Right forelimb (tissue), 1 donor: ENCODE measurements at places on chromosomes 13 and 19.

GRCh38 chr13:22112956-22113745 lies 442.3 kb downstream of the FGF9 start:
- DNase-seq = no peak

DNA sequence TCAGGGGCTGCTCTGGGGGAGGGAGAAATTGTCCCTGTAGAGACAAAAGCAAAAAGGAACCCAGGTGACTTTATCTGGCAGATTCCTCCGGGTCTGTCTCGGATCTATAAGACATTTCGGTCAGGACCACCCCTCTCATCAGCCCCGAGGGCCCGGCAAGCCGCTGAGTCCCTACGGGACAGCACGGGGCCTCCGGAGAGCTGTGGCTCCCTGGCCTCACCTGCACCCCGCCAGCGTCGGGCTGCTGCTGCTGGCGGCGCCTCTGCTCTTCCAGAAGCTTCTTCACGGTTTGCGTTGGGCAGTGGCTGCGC lies 1.9 kb downstream of the NFKBID start:
- DNase-seq = no peak

- no peak for DNase-seq
Measured at GRCh38 chr19:2345794-2346663, 14.0 kb upstream of the TMPRSS9 start.

DNA sequence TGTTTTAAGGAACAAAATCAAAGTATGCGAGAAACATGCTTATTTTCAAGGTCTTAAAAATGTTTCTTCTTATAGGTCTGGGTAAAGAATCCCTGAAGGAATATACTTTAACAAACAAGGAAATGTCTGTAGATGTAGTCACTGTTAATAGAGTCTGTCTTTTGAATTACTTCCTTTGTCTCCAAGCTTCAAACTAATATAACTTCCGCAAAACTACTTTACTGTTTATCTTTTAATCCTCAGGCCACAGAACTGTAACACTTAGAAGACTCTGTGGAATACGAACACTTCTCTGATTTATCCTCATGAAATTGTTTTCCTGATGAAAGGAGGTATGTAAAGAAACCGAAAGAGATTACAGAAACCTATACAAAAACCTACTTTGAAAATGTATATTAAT lies 316.0 kb downstream of the PCDH9 start:
- no peak for DNase-seq

DNA sequence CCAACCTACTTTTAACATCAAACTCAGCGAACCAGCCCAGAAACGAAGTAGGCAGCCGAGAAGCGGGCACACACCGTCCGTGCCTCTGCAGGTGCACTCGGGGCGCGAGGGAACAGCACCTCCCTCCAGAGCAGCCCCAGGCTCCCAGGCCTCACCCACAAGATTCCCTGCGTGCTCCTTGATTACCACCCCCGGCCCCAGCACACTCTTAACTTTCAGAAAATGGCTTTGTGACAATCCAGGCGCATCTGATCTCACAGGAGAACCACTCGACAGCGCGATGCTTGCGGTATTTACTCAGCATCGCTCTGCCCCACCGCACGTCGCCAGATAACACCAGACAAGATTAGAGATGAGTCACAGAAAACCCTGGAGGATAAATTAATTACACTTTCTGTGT lies 134.9 kb upstream of the SPACA7 start:
- no peak for DNase-seq

GRCh38 chr19:1935484-1936208 lies 5.3 kb upstream of the CSNK1G2 start:
- DNase-seq = peak; percentile 54

- no peak for DNase-seq
Measured at GRCh38 chr13:65595916-65596315, 1634.2 kb downstream of the PCDH9 start.

DNA sequence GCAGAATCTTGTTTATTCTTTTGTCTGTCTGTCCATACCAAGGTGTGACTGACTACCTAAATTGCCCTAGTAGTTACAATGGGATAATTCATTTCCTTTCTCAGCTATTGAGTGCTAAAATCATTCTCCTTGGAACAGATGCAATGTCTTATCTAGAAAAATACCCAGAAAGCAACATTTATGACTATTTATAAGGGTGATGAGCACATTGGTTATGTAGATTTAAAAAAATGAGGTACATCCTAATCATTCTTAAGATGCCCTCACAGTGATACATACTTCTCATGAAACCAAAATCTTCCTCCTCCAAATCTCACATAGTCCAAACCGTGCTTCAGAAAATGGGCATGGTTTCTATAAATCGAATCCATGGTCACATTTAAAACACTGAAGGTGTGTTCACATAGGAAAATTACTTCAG lies 11.6 kb upstream of the UBE2L5 start:
- no peak for DNase-seq

GRCh38 chr19:2714531-2715269 lies 6.5 kb downstream of the DIRAS1 start:
- no peak for DNase-seq

DNA sequence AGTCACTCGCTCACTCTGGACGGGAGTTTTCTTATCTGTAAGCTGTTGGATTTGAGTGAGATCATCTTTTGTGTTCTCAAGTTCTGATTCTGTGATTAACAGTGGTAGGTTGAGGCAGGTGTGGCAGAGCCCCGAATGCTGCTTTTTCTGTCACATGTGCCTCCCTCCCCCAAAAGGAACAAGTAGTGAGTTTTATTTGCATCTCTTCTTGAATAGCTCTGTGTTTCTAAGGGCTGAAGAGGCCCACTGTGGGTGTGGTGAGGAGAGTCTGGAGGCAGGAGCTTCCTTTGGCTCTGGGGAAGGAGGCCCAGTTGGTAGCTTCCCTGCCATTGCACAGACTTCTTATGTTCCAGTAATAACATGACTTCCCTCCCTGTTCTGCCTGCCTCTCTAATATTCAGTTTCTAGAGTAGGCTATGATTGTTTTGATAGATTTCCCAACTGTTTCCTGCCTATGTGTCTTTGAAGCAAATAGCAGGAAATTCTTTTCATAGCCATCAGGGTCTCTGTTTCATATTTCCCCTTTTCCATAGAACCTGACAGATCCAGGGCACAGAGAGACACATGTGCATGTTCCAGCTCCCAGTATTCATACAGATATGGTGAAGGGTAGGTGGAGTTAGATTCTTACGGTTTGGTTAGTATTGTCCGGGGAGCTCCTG lies 23.9 kb upstream of the CXCL17 start:
- DNase-seq = no peak

DNA sequence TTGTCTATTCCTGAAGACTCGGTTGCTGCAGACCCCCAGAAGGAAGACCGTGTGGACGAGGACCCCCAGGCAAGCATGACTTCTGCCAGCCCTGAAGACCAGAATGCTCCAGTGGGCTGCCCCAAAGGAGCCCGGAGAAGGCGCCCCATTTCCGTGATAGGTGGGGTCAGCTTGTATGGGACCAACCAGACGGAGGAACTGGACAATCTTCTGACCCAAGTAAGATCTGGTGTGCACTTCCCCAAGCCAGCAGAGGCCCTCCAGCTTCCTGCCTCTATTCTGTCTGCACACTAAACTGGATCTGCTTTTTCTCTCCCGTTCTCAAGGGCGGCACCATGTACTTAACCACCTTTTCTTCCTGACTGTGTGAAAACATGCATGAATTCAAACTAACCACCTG lies 59.8 kb upstream of the C1QTNF9 start:
- no peak for DNase-seq

DNA sequence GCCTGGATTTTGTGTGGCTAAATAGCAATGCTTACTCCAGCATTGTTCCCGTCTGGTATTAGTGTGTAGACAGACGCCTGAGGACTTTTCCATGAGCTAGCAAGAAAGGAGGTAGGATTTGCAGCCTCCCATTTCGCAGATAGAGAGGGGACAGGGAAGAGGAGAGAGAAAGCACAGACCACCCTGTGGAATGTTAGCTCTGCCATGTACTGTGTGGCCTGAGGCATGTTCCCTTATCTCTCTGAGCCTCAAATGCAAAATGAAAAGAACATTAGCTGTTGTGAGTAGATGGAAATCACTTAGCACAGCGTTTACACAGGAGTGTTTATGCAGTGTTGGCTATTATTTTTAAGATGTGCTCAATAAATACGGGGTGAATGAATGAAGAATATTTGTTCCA lies 45.5 kb downstream of the OLFM4 start:
- DNase-seq = no peak

- no peak for DNase-seq
Measured at GRCh38 chr13:20351281-20352022, 119.3 kb upstream of the GJB6 start.

DNA sequence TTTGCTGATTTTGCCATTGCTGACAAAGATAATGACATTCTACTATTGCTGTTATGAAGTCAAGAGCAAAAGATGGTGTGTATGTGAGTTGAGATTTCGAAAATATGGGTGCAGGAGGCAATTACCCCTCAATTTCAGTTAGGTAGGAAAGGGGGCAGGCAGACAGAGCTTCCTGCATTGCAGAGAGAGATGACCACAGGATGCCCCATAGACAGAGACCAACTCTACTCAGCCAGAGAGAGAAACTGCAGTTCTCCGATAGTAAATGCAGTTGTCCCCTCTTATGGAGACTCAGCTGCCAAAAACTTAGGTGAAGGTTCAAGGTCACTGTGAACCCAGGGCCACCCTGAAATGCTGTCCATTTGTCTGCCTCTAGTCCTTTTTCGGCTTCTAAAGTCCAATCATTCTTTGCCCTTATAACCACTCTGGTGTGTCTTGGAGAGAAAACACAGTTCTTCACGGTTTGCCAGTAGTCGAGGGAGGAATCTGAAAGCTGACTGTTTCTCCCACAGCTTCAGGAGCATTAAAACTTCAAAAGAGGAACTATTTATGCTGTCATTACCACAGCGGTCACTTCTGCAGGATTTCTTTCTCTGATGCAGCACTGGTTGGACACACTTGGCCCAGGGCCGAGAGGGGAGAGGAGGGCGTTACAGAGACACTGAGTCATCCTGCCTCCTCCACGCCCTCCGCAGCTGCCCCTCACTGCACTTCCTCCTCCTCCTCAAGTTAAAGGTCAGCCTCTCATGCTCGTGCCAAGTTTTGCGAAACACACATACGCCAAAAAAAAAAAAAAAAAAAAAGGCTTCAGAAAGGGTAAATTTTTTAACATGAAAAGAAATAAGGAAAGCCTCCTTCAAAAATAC lies 264.3 kb downstream of the FOXO1 start:
- peak; percentile 81 for DNase-seq

- DNase-seq = peak; percentile 42
Measured at GRCh38 chr13:114079601-114080536, 52.6 kb downstream of the RASA3 start.

GRCh38 chr13:93794197-93794885 lies 567.7 kb downstream of the GPC6 start:
- no peak for DNase-seq

DNA sequence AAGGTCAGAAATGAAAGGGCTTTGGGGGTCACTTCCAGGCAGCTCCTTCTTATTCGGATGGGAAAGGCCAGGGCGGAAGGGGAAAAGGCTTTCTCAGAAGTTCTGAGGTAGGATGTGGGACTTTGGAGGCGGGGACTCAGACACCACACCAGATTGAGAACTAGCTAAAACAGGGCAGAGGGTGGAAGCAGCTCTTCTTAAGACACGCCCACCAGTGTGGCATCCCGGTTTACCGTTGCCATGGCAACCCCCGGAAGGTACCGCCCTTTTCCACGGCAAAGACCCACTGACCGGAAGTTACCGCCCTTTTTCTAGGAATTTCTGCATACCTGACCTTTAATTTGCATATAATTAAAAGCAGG lies 3.8 kb upstream of the LILRA5 start:
- DNase-seq = no peak

GRCh38 chr13:25733001-25733491 lies 318.8 kb downstream of the SHISA2 start:
- DNase-seq = no peak

DNA sequence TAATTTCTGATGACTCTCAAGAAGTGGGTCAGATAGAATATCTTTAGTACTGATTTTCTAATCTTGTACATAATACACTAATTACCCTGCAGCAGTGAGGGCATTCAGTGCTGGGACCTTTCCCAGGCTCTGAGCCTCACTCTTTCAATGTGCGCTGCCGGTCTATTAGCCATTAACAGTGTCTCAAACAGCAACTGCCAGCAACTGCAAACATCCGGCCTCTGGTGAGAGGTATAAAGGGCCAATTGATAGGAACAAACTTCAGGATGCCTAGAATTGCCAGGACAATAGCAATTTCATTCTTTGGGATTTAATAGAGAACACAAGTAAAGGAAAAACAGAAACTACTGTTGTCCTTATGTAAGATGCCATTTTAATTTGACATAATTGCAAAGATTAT lies 604.4 kb upstream of the SPRY2 start:
- no peak for DNase-seq

GRCh38 chr13:112065521-112065866 lies 1.5 kb upstream of the SOX1 start:
- no peak for DNase-seq

DNA sequence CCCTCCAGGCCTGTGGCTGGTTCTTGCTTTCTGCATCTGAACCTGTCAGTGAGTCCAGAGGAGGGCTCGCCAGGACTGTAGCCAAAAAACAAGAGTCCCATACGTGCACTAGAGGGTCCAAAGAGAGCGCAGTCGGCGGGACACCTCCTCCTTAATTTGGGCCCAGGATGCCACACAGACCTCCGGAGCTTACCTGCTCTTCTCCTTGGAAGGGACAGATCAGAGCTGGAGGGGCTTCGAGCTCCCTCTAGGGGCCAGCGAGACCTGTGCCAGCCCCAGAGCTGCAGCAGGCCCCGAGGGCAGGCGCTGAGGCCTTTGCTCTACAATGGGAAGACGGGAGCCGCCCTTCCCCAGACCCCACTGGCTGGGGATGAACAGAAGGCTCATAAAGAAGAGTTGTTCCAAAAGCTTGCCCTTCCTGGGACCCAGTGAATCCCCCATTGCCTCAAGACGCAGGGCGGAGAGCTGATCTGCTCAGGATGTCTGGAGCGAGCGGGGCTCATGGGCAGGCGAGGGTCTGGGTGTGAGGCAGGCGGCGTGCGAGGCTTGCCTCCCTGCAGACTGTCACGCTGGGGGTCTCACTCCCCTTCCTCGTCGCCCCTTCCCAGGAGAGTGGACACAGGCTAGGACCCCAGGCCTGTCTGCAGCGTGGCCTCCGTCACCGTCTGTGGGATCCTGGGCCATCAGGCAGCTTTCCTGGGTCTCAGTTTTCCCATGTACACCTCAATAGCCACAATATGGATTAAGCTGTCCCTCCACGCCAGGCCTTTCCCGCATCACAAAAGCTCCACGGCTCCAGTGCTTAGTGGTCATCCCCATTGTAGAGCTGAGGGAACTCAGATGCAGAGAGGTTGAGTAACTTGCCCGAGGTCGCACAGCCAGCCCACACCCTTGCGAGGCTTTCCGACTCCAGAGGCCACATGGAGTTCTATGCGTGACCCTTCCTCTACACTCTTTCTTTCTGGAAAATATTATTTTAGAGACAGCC lies 46.9 kb upstream of the VSTM2B start:
- no peak for DNase-seq

- no peak for DNase-seq
Measured at GRCh38 chr19:472005-472858, 11.4 kb upstream of the SHC2 start.

GRCh38 chr13:29502391-29503008 lies 93.0 kb downstream of the SLC7A1 start:
- DNase-seq = no peak

DNA sequence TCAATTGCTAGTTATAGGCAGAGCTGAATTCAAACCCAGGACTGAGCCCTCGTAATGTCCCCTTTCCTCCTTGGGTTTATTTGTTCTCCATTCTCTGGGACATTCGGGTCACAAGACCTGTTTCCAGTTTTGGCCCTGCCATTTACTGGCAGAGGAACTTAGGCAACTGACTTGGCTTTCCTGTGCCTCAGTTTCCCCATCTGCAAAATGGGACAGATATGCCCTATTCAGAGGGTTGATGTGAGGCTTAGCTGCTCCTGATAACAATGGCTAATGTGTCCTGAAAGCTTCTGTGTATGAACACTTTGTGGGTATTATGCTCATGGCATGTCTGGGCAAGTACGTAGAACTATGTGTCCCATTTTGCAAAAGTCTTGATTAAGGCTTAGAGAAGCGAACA lies 996 bp downstream of the ZNF524 start:
- no peak for DNase-seq
